NCI-H146 (cell line): ENCODE measurements at places on chromosomes 1 and 21.

DNA sequence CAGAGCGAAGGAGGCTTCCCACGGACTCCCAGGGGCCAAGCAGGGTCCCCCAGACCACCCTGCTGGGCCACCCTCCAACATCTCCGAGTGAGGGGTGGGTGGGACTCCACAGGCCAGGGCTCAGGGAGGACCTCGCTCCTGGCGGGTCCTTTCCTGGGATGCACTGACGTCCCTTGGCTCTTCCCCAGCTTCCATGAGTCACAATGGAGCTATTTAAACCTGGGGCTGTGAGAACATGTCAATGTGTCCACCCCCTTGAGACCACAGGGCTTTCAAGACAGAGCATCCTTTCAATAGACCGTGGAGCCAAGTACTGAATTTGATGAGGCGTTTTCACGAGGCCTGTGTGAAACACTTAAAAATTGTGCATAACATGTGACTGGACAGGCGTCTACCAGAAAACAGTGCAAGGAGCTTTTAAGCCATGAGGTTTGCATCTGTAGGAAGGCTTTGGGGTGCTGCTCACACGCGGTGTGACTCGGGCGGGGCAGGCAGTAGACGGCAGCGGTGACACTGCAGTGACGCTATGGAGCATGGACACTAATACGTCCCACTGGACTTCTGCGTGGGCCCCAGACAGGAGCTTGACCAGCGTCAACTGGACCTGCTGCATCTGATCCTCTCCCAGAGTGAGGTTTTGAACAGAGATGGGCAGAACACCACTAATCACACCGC is 24.1 kb upstream of the NPHP4 start:
- no peak for DNase-seq

DNA sequence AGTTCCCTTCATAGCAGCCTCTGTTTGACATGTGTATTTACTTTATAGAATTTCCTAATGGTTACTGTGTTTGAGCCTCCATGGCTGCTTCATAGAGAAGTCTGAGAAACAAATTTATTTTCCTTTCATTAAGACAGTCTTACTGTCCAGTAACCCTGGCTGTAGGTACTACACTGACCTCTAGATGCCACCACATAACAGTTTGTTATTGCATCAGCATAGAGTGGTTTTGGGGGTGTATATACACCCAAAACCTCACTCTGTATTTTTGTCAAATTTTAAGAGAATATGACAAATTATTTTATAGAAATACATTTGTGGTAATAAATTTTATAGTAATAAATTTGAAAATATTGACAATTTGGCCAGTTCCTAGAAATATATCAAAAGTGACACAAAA is 57.3 kb downstream of the OBSCN start:
- no peak for DNase-seq

GRCh38 chr1:51230501-51231078 is 5.5 kb upstream of the RNF11 start:
- no peak for DNase-seq

GRCh38 chr1:2230781-2231531 is 2.8 kb downstream of the SKI start:
- DNase-seq = no peak
